Endothelial cell of umbilical vein (primary cell): ENCODE measurements at places on chromosomes 2 and 18. TPM values are rescaled to one million over a fixed set of nuclear protein-coding genes. Genes with fewer than 3 reads are reported as not detected.

DES gene
- total RNA-seq = not detected in 2 replicates

PID1 gene
- total RNA-seq = not detected in 2 replicates

- no peak for DNase-seq
These were observed 151.4 kb downstream of the LDLRAD4 start for GRCh38 chr18:13369756-13370510.

CRYGC gene
- not detected in 2 replicates for total RNA-seq

- no peak for DNase-seq
These were observed 17.2 kb upstream of the CABYR start for GRCh38 chr18:24121625-24122024.
